H9 (cell line): ENCODE measurements at places on chromosomes 4 and X.

- no peak for DNase-seq
Observed at GRCh38 chr4:176443117-176443516, 123.4 kb downstream of the SPCS3 start.

DNA sequence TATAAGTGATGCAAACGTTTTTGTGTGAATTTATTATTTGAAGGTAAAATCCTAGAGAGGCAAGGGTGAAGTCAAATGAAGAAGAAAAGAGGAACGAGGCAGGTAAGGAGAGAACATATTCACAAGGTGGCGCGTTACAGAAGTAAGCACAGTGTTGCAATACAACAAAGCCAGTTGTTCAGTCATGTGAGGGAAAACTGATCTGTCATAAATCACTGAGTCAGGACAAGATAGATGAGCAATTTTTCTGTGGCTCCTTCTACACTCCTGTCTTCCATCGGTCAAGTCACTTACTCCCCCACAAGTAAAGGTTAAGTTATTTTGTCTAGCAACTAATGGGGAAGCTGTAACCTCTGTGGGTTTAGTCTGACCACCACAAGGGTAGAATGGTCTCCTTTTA is 203.0 kb upstream of the GK2 start:
- DNase-seq = no peak

DNA sequence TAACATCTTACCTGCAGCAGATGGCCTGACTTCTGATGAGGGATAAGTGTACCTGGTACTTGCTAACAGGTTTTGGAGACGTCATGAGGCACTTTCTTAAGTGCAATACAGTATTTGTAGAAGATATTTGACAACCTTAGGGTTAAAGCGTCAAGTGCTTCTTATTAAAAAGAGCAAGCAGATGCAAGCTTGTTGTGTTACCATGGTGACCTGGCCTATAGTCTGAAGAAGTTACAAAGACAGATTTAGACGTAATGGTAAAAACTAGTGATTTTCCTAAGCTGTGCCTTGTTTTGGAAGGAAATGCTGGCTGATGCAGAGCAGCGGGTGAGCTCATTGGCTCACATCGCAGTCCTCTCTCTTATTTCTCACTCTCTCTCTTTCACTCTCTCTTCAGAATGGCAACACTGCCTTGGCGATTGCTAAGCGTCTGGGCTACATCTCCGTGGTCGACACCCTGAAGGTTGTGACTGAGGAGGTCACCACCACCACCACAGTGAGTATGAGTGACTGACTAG is 243.6 kb downstream of the ANK2 start:
- no peak for DNase-seq

- DNase-seq = no peak
Observed at GRCh38 chr4:39883646-39884045, 94.1 kb downstream of the PDS5A start.

- peak; percentile 75 for DNase-seq
Observed at GRCh38 chrX:40008791-40009461, 88.8 kb downstream of the BCOR start.

DNA sequence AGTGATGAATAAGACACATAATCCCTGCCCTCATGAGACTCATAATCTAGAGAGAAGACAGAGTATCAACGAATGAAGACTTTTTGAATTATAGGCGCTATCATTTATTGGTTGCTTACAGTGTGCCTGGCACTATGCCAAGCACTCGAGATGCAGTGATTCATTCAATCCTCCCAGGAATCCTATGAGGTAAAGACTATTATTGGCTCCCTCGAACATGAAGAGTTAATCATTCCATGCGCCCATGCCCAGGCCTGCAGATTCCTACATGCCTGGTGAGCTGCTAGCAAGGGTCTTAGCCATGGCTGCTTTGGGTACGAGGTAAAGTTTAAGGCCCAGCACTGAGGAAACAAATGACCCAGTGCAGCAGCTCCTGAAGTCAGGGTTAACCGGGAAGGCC is 47.0 kb downstream of the TEX13B start:
- no peak for DNase-seq

- no peak for DNase-seq
Observed at GRCh38 chrX:111244235-111244750, 26.0 kb downstream of the CAPN6 start.

GRCh38 chr4:12177416-12177815 is 748.7 kb upstream of the HS3ST1 start:
- DNase-seq = no peak

- DNase-seq = no peak
Observed at GRCh38 chr4:95118497-95118896, 360.7 kb downstream of the BMPR1B start.

- DNase-seq = no peak
Observed at GRCh38 chrX:12991575-12991974, 16.7 kb downstream of the TMSB4X start.

DNA sequence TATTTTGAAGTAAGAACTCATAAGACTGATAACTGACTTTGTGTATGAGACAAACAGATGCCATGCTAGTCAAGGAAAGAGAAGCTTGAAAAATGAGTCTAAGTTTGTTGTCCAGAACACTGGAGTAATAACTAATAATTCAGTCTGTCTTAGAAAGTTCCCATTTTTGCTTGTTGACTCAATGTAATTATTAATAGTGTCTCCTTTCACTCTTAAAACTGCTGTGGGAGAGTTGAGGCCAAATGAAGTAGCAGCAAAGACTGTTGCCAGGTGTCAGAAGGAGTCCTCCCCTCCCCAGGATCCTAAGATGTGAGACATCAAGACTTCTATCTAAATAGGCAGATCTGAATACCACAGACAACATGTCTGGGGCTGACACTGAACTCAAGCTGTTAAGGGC is 20.8 kb upstream of the FAM13A start:
- DNase-seq = no peak

DNA sequence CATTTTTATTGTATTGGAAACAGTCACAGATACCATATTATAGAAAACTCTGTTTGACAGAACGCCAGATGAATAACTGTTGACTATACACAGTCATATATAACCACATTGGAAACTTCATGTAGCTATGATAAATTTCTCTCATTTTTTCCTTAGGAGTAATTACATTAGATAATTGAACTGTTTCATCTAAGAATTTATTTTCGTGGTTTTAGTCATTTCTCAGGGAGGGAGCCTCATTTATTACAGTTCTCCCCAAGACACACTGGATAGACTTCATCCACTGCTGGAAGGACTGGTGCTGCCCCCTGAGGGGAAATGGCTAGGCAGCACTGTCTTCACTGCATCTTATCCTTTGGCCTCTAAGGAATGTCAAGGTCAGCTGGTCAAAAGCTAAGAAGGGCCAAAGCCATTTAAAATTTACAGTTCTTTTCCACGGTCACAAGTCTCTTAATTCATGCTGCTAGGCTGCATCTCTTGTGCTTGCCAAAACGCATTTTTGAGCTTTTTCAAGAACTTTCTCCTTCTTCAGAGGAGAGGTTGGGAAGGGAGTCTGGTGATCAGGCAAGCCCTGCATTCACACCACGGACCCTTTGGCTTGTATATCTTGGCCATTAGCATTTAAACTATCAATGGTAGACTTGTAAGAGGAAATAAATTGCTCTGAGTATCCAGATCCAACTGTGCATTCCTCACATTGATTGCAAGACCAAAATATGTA is 145.1 kb downstream of the CBR4 start:
- peak; percentile 57 for DNase-seq

- peak; percentile 79 for DNase-seq
Observed at GRCh38 chr4:74364652-74365491, at the start of gene EREG. EREG (plus strand) TSS chr4:74365145; CDS start chr4:74365309, 164 bp downstream.

GRCh38 chr4:189445613-189446012 is 495.1 kb upstream of the FRG1 start:
- no peak for DNase-seq

DNA sequence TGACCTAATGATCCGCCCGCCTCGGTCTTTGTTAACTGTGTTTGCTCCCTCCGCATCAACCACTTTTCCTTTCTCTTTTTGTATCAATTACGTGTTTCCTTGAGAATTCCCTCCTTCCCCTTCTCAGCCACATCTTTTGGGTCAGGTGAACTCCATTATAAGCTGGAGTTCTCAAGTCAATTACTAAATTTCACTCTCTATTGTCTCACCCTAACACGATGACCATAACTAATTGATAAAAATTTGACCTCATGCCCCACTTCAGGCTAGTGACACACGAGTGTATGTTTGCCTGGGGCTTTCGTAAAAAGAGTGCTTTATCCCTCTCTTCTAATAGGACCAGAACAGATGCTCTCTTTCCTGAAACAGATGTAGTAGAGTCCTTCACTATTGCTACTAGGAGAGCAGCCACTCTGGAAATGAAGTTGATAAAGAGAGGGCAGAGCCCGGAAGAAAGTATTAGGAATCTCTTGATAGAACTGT is 403.6 kb upstream of the ANXA10 start:
- DNase-seq = no peak

DNA sequence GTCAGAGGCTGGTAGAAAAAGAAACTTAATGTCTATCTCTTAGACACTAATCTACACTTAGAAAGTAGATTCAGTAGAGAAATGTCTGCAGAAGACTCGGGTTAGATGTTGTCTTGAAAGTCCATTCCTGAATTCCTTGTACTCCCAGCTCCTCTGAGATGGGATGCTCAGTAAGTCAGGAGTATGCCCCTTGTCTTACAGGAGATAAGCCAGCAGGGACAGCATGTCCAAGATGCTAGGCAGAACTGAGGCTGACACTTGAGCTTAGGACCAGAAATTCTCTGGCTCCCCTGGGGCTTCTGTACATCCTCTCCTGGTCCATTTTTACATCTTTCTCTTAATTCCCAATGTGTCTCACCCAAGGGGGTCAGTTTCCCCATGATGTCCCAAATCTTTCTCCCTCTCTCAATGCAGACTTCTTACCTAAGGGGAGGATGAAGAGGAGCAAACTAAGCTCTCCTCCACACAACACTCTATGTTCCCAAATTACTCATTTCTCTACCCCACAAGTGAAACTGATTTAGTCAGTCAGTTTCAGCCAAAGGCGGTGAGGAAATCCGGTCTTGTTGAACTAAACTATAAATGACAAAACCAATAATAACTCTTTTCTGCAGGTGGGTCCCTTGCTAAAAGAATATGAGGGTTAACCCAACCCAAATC is 558.2 kb upstream of the DIPK2B start:
- no peak for DNase-seq

DNA sequence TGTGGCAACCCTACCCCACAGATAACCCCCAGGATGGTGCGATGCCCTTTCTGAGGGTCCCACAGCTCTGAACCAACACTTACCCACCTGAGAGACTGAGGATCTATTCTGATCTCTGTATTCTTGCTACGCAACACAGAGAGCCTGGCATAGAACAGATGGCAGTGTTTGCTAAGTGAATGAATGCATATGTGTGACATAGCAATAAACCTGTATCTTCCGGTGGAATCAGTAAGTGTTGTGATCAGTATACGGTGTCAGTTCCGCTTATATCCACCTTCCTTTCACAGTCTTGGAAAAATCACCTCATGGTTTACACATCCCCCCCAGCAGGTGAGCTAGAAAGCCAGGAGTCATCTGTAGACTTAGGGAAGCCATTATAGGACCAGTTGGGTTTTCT is 5.9 kb upstream of the HSD17B10 start:
- DNase-seq = no peak

DNA sequence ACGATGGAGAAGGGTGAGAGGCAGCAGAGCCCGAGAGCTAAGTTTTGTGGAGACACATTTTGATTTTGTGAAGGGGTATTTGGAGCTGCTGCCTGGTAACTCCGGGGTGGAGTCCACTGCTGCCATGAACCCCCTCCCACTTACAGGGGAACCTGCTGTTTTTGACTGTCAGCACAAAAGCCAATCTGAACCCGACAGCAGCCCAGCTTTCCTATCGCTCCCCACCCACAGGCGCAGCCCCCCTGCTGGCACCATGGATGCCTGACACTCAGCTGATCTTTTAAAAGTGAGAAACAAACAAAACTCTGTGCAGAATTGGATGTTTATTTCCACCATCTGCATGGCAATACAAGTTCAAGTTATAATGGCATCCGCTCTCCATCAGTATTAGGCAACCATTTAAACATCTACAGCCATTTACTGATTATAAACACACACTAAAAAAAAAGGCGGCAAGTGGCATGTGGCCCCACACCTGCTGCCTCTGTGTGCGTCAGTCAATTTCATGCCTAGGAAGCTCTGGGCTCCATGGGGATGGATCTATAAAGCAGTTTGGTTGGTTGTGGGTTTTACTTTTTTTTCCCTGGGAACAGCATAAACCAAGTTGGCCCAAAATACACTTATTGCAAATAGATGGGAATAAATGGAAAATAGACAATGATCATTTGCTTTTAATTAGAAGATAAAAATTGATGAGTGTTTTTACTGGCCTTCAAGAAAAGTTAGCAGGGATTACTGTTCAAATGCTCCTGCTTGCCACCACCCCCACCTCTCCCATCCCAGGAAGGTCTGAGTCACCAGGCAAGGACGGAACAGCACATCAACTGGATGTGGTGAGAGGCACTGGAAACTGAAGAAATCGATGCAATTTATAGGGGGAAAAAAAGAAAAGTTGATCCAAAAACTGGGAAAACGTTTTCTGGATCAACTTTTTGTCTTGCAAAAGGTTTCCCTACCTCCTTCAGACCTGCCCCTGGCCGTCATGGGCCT is 46.0 kb downstream of the SEPSECS start:
- DNase-seq = no peak

- DNase-seq = peak; percentile 79
Observed at GRCh38 chrX:16882702-16883486, 12.7 kb upstream of the RBBP7 start.

GRCh38 chr4:94976371-94977011 is 218.7 kb downstream of the BMPR1B start:
- no peak for DNase-seq

- no peak for DNase-seq
Observed at GRCh38 chr4:152062936-152063620, 302.3 kb upstream of the GATB start.

DNA sequence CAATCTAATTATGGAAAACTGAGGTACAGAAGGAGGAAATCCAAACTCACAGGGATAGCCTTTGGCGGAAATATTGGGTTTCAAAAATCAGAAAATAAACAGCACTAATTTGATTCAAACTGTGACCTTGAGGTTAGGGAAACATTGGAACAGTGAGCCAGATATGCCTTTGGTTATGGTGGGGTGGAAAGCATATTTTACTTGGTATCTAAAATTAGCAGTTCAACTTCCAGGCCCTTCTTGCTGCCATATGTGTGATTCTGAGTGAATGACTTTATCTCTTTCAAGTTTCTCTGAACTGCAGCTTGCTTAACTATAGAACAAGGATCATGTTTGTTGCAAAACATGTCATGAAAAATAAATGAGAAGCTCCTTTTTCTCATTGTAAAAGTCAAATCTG is 240.9 kb upstream of the VEGFC start:
- no peak for DNase-seq

GRCh38 chr4:152075253-152075928 is 314.6 kb upstream of the GATB start:
- DNase-seq = no peak

GRCh38 chr4:92333016-92333415 is 29.2 kb downstream of the GRID2 start:
- no peak for DNase-seq

- DNase-seq = no peak
Observed at GRCh38 chr4:156906325-156906724, 65.3 kb downstream of the PDGFC start.

- DNase-seq = no peak
Observed at GRCh38 chr4:2006367-2006766, 2.4 kb downstream of the NELFA start.

GRCh38 chr4:147782087-147782781 is 50.3 kb downstream of the ARHGAP10 start:
- no peak for DNase-seq

GRCh38 chr4:16034010-16034748 is 49.6 kb downstream of the PROM1 start:
- no peak for DNase-seq

- no peak for DNase-seq
Observed at GRCh38 chr4:86441175-86441936, 81.5 kb upstream of the MAPK10 start.
